ENCODE measurements at places on chromosomes 11 and 22.

- no peak for DNase-seq
These were observed 20.3 kb upstream of the POU2AF1 start for GRCh38 chr11:111399187-111400031.

GRCh38 chr11:63613517-63614135 lies 607 bp downstream of the PLAAT3 start:
- DNase-seq = no peak

GRCh38 chr11:111603611-111604130 lies 1.4 kb downstream of the SIK2 start:
- no peak for DNase-seq

- DNase-seq = no peak
These were observed 9.0 kb upstream of the NUCB2 start for GRCh38 chr11:17267576-17267975.

- no peak for DNase-seq
These were observed 106.7 kb upstream of the ASPHD2 start for GRCh38 chr22:26322179-26322905.

- DNase-seq = no peak
These were observed 33.7 kb downstream of the GNB1L start for GRCh38 chr22:19820880-19821522.

DNA sequence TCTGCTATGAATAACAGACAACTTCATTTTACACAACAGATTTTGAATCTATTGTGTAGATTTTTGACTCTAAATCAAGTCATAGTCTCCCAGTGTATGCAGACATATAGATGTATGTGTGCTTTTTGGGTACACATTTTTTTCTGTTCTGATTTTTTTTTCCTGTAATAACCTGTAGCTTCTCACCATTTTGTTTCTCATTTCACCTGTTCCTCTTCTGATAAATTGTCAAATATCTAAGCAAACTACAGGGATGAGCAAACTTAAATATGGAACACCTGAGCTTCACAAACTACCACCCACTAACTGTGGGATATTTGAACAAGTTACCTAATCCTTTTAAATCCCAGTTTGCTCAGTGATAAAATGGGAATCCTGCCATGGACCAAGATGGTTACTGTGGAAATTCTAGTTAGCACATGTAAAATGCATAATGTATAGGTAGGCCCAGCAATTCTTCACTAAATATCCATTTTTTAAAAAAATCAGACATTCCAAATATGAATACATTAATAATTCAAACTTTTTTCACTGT lies 15.7 kb downstream of the LGR4 start:
- DNase-seq = no peak

- no peak for DNase-seq
These were observed 139.6 kb upstream of the LMO1 start for GRCh38 chr11:8403310-8403709.

DNA sequence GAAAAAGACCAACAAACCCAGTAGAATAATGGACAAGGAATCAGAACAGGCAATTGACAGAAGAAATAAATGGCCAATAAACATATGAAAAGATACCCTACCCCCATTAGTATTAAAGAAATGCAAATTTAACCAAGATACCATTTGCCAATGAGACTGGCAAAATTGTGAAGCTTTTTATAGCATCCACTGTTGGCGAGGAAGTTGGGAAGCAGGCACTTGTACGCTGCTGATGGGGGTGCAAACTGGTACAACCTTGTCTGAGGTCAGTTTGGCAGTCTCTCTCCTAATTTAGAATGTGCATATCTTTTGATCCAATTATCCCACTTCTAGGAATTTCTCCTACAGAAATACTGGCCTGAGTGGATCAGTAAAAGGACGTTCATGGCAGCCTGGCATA lies 8.6 kb upstream of the NRXN2 start:
- DNase-seq = no peak

DNA sequence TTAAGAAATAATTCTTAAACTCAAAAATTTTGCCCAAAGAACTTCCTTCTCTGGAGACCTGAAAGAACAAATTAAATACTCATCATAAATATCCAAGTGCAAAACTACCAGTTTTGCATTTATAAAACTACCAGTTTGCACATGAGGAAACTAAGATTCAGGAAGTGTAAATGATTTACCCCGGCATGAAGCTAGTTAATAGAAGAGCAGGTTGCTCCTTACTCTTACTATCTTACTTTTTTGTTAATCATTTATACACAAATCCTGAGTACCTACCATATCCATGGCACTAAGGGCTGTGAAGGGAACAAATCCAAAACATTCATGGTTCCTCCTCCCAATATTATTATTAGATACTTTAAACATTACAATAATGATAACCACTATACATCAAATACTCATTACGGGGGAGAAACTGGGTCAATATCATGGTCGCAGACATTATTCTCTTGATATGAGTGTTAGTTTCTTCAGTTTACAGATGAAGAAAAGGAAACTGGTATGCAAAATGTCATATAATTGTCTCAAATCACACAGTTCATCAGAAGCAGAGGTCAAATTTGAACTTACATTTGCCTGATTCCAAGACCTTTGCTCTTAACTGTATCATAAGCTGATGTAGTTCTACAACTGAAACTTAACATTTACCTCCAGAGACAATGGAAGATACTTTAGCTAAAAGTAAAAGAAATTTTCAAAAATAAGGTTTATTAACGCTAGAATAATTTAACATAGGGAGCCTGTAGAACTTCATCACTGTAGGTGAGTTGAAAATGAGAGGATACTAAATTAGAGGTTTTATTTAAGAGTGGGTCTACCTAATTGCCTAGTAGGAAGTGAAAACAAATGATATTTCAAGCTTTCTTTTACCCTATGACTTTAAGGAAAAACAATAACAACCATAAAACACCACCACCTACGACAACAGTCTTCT lies 74.5 kb downstream of the FAM76B start:
- DNase-seq = no peak

- DNase-seq = no peak
These were observed 7.1 kb downstream of the MUC2 start for GRCh38 chr11:1081601-1082311.

- DNase-seq = no peak
These were observed 5.4 kb upstream of the HDHD5 start for GRCh38 chr22:17164392-17165024.

DNA sequence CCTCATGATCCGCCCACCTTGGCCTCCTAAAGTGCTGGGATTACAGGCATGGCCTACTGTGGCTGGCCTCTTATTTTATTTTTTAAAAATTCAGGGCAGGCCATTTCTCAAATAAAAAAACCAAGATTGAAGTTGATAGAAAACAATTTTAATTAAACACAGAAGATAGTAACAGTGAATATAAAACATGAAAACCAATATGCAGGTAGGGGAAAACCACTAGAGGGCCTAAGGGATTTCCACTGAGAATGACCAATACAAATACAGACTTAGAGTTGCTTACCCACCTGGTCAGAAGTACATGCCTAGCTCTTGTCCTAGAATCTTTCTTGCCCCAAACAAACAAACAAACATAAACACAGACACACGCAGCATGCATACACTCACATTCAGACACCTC lies 1.7 kb upstream of the RTCB start:
- no peak for DNase-seq

DNA sequence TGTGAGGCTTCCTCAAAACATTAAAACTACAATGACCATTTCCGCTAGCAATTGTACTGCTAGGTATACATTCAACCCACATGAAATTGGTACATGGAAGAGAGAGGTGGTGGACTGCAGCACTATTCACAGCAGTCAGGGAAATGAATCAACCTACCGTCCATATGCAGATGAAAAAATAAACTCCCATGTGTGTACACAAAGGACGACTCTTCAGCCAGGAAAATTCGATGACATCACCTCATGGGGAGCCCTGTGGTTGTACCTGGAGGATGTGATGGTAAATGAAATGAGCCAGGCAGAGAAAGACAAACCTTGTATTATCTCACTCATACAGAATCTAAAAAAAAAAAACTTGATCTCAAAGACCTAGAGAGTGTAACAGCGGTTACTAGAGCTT lies 23.3 kb downstream of the RFPL3 start:
- DNase-seq = no peak

GRCh38 chr11:74630043-74630442 lies 37.7 kb downstream of the POLD3 start:
- DNase-seq = no peak

GRCh38 chr11:95363708-95364107 lies 132.7 kb upstream of the SESN3 start:
- no peak for DNase-seq

DNA sequence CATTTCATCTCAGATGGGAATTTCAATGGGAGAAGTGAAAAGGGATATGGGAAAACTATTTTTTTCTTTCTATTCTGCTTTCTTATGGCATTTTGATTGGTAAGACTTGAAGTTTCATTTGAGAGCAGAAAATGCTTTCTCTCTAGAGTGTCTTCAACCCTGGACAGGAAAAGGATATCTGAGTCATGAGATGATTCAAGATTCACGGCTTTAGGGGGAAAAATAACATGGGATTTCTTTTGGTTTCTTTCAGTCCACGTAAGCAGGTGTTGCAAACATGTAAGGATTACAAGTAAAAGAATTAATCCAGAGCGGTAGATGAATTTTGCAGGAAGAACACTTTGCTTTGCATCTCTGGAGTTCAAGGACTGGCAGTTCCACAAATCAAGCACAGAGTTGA lies 1001.0 kb upstream of the TENM4 start:
- no peak for DNase-seq

- DNase-seq = no peak
These were observed 3.1 kb downstream of the CELSR1 start for GRCh38 chr22:46534177-46534776.

- DNase-seq = no peak
These were observed 166.1 kb upstream of the API5 start for GRCh38 chr11:43145653-43146052.

DNA sequence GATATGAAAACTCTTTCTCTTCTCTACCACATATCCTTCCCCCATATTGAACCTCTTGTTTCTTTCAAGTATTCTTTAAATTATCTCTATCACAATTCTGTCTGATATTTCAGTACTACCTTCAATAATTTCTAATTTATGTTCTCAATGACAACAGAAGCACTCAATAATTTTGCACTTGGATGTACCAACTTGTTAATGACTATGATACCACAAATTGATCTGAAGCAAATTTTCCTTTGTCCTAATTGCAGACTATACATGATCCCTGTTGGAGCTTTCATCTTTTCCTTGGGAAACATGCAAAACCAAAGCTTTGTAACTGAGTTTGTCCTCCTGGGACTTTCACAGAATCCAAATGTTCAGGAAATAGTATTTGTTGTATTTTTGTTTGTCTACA lies at the start of gene OR4C15:
Gene OR4C15 (plus strand): TSS at position 301 of the 400 bp plus-strand sequence. CDS start 0 bp downstream, at position 301.
- DNase-seq = no peak

- DNase-seq = no peak
These were observed 59.3 kb downstream of the EHF start for GRCh38 chr11:34680206-34680605.

- DNase-seq = no peak
These were observed 75.6 kb downstream of the TP53I11 start for GRCh38 chr11:44875037-44875436.

DNA sequence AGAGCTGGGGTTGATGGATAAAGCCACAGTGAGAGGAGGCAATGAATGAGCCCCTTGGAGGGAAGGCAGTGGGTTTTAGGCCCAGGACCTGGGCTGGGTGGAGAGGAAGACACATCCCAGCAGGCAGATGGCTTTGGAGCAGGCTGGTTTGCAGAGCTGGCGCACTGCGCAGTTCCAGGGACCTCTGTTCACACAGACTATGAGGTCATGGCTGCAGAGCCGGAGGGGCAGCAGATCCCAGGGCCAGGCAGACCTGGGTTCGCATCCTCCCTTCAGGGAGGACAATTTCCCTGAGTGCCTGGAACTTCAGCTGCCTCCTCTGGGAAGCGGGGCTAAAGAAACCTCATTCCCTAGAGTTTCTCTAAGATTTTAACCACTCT lies 28.2 kb upstream of the DGKZ start:
- DNase-seq = no peak

GRCh38 chr11:29484548-29484947 lies 532.3 kb downstream of the KCNA4 start:
- no peak for DNase-seq

DNA sequence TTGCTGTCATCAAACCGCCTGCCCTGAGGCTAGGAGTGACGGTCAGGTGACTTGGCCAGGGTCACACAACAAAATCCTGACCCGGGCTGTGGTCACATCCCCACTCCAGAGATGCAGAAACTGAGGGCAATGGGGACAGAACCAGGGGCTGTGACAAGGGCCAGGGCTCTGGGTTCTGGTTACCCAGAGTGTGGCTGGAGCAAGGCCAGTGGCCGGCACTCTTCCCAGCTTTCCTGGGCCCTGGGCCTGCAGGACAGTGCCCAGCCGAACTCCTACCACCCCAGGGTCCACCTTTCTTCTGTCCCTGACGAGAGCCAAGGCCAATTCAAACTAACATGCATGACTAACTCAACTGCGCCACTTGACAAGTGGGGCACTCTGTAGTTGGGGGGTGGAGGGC lies 35.9 kb downstream of the ARVCF start:
- no peak for DNase-seq

DNA sequence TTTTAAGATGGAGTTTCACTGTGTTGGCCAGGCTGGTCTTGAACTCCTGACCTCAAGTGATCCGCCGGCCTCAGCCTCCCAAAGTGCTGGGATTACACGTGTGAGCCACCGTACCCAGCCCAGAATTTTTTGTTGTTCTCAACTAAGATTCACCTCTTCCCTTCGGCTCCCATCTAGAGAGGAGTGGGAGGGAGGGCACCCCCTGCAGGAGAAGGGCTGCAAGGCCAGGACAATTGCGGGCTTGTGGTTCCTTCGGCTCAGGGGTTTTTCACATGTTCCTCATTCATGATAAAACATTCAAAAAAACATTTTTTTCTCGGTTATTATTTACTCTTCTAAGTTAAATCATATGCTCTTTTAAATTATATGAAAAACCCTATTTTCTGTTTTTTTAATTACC lies 201.1 kb upstream of the LRRC4C start:
- no peak for DNase-seq

GRCh38 chr11:80860632-80861031 lies 1419.8 kb upstream of the TENM4 start:
- no peak for DNase-seq

DNA sequence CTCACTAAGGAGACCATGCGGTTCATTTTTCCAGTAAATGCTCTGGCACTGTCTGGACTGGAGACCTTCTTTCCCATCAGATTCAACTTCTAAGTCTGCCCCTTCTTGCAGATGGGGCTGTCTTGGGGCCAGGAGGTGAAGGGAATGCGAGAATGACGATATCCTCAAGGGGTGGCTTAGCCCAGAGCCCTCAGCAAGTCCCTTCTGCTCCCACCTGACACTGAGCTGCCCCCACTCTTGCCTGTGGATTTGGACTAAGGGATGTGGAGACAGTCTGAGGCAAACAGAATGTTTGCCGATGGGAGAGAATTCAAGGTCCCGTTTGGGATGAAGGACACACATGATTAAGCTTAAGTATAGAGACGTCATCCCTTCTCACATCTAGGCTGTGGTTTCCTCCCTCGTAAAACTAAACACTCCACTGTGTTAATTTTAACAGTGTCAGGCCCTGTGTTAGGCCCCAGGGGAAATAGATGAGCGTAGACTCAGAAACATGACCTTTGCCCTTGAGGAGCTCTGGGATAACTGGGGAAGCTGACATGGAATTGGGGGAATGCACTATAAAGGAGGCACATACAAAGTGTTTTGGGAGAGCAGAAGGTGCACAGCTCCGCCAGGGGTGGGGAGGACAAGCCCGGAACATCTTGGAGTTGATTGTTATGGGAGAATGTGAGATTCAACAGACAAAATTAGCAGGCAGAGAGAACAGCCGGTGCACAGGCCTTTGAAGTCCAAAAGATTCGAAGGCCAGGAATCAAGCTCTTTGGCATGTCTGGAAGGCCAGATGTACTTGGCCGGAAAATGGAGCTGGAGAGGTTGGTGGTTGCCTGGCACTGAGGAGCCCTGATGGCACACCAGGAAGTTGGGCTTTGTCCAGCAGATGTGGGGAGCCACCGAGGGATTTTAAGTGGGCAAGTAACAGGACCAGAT lies 71.6 kb downstream of the ST3GAL4 start:
- no peak for DNase-seq

Measured in stimulated activated CD8-positive, alpha-beta memory T cell treated with anti-CD3 and anti-CD28 coated beads, Interleukin-15, amount 100 ng/mL, for 1 hour (primary cell).